Cardiac septum (tissue), 1 donor: ENCODE measurements at places on chromosomes 2 and 18.

DNA sequence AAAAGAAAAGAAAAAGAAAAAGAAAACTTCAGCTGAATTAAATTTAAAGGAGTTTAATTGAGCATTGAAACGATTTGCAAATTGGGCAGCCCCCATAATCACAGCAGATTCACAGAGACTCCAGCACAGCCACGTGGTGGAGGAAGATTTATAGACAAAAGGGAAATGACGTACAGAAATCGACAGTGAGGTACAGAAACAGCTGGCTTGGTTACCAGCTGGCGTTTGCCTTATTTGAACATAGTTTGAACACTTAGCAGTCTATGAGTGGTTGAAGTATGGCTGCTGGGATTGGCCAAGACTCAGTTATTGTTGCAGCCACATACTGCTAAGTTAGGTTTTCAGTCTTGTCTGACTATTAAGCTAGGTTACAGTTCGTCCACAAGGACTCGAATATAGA is 312.2 kb upstream of the SLC14A2 start:
- no peak for DNase-seq

- DNase-seq: no peak
Measured at GRCh38 chr2:237627441-237628246, at the start of gene LRRFIP1. Gene LRRFIP1, plus strand, starts transcription at chr2:237627587. Its CDS starts 58 bp downstream, at chr2:237627645.

DNA sequence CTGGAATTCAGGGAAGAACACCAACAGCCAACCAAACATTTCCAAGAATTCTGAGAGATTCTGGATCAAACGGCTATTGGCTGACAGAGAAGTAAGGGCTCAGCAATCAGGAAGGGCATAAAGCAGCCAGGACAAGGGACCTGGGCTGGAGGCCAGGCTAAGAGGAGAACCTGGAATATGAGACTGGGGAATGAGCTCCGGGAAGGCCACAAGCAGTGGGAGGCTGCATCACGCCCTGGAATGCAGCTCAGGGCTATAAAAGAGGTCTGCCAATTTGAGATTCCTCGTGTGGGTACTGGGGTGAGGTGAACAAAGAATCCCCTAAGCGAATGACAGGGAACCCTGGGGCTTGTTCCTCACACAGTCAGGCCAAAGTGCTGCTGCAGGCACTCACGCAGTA is 60.4 kb downstream of the ANO7 start:
- no peak for DNase-seq

DNA sequence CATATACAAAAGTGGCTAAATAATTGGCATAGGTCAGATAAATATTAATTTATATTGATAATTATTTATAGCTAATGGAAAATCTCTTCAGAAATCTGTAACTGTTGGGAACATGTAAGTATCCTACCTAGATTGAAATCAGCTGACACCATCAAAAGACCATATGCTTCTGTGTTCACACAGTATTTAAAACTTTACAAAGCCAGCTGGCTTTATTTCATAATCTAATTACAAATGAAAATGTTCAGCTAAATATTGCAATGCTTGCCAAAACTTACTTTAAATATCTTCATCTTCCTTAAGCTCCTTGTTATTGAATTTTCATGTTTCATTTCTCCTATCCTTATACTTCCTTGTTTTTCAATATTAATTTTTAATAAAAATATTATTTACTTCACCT is 190.9 kb upstream of the DOK6 start:
- DNase-seq: no peak

DNA sequence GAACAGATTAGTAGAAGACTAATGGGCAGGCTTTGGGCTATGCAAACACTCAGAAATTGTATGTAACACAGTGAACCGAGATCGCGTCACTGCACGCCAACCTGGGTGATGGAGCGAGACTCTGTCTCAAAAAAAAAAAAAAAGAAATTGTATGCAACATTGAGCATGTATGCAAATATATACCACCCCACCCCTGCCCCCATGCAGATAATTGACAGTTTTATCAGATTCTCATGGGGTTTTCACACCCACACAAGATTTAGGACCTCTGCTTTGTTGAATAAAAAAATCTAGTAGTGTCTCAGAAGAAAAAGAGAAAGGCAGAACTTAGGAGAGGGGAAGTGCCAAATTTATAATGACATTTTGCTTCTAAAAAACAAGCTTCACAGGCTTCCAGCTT is 131.6 kb upstream of the FN1 start:
- no peak for DNase-seq

DNA sequence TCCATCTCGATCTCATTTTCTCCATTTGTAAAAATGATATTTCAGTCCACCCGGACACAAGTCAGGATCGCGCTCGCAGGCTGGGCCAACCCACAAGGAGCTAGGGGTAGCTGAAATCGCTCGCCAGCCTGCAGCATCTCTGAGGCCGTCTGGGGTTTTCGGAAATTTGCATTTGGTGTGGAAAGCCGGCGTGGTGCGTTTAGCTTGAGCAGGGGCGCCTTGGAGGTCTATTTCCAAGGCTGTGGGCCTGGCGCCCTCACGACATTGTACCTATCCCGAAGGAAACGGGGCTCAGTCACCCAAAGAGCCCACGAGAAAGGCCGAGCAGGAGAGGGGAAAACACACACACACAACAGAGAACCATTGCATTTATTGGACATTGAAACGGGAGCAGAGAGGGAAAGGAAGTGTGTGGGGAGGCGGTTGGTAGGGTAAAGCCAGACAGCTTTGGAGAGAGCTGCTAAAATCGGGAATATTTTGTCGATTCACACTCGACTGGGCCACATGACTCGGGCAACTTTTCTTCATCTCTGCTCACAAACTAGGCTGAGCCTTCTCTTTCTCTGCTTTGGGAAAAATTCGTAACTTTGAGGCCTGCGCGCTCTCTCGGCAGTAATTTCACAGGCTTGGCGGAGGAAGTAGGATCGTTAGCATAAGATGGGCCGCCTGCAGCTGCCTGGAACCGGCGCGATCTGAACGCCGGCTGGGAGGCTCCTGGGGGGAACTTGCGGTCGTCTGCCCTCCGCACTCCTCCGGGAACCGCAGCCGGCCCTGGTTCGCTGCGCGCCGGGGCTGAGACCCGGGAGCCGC is 1.1 kb upstream of the HOXD8 start:
- no peak for DNase-seq

DNA sequence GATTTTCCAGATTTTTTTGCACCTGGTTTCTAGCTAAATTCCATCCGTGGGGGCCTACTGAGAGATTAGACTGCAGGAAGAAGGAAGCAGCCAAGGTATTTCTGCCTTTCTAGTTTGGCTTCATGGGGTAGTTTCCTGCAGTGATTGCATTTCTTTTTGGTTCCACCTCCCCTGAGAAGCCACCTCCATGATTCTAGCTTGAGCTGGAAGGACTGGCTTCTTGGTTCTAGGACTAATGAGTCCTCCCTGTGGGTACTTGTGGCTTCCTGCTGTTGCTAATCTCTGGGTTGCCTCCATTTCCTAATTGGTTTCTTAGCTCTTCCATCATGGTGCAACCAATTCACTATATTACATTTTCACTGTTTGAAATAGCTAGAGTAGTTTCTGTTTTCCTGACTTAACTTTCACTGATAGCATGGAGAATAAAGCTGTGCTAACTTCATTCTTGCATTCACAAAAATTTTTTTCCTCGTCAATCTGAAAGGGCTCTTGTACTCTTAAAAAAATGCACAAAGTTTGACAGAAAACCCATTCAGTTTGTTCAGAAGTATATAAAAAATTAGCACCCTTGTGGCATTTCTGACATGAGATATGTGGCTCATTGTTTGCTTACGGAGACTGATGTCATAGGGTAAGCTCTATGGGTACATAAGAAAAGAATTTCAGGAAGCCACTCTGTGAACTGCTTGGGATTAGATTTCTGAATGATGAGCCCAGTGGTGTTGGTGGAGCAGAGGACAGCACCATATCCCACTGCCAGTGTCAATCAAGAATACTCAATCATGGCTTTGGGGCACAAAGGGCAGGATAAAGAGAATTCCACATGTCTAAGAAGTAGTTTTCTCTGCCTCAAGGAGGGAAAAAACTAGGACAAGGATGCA is 242.8 kb upstream of the RBMS1 start:
- DNase-seq: no peak

DNA sequence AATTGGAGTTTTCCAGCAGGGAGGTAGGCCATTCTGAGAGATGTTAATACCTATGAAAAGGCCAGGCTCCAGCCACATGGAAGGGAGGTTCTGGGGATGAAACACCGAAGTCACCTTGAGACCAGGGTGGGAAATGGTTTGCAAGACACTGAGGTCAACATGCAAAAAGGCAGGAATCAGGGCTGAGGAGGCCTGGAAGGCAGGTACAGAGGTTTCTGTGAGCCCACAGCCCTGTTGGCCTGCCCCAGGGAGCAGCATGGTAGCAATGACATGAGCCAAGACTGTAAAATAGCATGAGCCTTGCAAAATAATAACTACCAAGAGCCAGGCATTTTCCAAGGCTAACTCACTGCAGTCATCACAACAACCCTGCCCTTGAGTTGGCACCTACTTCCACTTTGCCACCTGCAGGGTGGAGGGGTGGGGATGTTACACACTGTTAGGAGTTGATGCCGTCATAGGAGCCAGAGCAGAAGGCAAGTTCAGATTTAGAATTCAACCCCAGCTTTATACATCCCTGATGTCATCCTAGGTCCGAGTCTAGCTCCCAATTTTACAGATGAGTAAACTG is 61.3 kb downstream of the ZBTB7C start:
- peak; percentile 4 for DNase-seq
